ENCODE measurements at places on chromosomes 11 and 22.
A peak's percentile ranks its signal among the peaks of the same experiment; 100 is the strongest.

DNA sequence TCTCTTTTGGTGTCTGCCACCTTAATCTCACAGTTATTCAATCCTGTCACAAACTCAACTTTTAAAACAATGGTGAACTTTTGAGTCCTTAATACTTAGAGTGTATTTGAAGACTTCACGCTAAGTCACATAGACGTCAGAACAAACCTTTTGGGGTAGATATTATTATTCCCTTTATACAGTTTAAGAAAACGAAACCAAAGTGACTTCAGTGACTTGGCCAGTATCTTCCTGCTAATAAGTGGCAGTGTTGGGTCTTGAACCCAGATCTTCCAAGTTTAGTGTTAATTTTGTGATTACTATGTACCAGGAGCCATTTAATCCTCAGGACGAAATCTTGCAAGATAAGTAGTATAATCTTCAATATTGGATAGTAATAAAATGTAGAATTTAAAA lies 691 bp downstream of the CEP295 start:
- no peak for DNase-seq

DNA sequence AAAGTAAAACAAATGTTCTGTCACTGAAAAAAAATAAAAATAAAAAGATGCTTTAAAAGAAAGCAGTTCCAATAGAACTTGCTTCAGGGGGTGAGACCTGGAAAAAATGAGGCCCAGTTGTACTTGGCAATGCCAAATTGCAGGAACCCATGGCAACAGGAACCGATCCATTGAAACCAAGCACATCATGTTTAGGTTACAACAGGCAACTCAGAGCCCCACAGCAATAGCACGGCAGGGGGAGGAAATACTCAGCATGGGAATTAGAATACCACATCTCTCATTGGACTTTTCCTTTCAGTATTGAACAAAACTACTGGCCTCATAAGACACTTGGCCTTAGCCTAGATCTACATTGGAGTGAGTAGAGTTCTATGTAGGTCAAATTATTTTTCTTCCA lies 84.3 kb downstream of the MSANTD4 start:
- no peak for DNase-seq

DNA sequence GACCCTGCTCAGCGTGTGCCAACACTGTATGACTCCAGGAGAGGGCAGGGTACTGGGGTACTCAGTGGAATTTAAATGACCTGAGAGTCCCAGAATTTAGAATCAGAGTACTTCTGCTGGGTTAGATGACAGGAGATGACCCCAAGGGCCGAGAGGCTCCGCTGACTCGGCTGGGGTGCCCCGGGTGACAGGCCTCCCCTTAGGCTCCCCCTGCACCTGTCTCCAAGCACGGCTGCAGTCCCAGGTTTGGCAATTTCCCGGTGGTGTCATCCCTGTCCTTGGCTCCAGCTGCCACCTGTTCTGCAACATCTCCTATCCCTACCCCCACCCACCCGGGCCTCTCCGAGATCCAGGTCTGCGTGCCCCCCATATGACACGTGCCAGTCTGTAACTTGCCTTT lies 1.3 kb downstream of the ACTN3 start:
- no peak for DNase-seq

DNA sequence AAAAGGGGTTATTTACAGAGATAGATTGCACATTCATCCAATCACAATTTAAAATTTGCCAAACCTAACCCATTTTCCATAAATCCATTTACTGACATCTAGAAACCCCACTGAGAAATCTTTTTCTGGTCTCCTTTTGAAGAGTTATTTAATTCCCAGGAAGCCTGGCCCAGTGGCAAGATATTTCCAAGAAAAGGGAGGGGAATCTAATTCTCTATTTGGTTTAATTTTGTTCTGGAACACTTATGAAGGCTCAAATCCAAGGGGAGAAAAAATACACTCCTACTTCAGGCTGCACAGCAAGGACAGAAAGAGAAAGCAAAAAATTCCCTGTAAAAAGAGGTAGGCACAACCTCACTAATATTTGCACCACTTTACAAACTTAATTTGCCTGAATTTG lies 88.2 kb upstream of the LDLRAD3 start:
- DNase-seq = no peak

DNA sequence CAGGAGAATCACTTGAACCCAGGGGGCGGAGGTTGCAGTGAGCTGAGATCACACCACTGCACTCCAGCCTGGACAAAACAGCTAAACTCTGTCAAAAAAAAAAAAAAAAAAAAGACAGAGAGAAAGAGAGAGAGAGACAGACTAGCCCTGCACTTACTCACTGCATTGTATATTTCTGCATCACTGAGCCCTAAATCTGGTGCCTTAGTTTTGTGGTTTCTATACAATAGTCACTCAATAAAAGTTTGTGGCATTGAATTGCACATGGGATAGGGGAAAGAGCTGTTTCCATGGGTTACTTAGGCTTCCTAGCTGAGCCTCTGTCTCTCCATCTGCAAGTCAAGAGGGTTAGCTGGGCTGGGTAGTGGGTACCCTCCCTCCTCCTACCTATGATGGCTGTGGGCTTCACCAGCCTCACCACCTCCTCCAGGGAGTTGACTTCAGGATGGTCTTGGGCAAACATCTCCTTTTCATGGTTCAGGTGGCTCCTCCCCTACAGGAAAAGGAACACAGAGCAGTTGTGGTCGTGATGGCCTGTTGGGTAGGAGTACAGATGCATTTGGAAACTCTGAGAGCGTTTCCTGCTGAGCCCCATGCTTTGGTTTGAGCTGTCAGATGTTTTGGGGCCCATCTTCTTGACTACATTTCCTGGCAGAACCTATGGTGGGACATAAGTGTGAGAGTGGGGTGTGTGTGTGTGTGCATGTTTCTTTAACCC lies 73.2 kb downstream of the CCDC81 start:
- DNase-seq = no peak

DNA sequence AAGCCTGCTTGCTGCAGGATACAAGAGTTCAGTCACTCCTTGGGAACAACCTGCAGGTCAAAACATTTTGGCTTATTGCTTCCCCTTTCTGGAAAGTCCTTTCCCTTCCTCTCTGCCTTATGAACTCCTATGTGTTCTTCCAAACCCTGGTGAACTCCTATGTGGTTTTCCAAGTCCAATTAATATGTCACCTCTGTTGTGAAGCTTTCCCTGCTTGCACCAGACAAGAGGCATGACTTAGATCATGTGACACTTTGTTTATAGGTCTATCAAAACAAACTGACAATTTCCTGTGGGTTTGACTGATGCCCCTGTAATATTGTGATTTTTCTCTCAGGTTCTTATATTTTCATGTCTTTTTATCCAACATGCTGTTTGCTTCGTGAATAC lies 64.2 kb downstream of the ENDOD1 start:
- no peak for DNase-seq

GRCh38 chr11:121665206-121665838 lies 212.6 kb upstream of the SORL1-AS1 start:
- DNase-seq = no peak

DNA sequence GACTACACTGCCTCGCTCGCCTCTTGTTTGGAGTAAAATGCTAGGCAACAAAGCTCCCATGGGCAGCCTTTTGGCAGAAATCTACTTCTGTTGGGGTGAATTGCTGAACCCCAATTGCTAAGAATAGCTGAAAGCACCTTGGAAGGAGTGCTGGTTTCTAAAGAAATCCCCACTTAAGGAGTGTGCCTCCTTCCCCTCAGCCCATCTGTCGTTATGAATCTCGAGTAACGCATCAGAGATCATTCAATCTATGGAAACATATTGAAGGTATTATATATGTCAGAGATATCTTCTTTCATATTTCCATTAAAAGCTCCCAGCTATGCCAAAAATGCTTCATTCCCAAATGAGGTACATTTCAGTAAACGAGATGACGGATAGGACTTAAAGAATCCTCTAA lies 229.6 kb upstream of the BLID start:
- no peak for DNase-seq

DNA sequence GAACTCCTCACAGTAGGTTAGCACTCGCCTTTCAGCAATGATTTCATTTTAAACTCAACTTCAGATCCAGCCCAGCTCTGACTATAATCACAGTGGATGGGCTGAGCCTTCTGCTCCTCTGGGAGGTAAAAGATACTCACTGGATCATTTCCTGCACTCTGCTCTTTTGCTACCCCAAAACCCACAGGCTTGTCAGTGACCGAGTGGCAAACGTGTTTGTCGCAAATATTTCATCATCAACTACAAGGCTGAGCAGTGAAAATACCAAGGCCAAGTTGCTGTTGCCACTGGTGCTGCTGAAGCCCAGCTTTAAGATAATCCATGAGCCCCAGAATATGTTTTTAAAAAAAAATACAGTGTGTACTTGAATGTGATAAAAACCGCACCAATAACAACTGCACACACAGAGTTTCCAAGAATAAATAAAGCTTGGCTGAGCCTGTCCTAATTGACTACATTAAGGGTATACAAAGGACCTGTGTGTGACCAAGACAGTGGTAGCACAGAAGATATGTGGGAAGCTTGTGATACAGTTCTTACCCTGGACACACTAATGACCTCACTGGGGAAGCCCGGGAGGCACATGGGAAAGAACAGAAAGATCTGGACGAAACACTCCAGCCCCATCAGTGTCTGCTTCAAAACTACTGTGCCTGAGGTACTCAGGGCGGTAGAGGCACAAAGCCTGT lies 41.3 kb downstream of the ABTB2 start:
- DNase-seq = no peak

GRCh38 chr11:113072237-113072858 lies 111.1 kb downstream of the NCAM1 start:
- no peak for DNase-seq

GRCh38 chr11:17986007-17986710 lies 26.7 kb downstream of the SERGEF start:
- peak; percentile 90 for DNase-seq

GRCh38 chr11:122158171-122158570 lies 42.2 kb upstream of the BLID start:
- no peak for DNase-seq

DNA sequence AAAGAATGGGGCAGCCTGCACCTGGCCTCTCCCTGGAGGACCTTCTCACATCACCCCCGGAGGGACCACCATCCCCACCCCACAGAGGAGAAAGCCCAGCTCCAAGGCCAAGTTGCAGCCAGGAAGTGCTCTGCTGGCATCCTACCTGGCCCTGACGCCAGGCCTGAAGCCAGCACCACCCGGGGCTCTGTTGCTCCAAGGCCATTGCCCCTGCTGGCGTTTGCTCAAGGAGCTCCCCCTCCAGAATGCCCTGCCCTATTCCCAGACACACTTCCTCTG lies 10.2 kb downstream of the RTN4R start:
- DNase-seq = no peak

GRCh38 chr11:19499999-19500398 lies 212.6 kb upstream of the NAV2 start:
- DNase-seq = peak; percentile 75

GRCh38 chr11:41289408-41289807 lies 170.0 kb downstream of the LRRC4C start:
- no peak for DNase-seq

DNA sequence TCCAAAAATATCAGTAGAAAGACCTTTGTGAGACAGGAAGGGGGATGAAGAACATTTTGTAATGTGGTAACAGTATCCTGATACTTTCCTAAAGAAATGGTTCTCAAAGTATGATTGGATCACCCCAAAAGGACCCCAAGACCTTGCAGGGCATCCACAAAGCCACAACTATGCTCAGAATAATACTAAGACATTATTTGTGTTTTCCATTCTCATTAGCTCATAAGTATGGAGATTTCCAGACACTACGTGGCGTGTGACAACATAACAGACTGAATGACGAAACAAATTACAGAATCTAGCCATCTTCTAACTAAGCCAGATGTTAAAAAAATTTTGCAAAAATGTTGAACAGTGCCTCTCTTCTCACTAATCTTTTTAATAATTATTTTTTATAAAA lies 24.9 kb downstream of the CHEK2 start:
- no peak for DNase-seq

DNA sequence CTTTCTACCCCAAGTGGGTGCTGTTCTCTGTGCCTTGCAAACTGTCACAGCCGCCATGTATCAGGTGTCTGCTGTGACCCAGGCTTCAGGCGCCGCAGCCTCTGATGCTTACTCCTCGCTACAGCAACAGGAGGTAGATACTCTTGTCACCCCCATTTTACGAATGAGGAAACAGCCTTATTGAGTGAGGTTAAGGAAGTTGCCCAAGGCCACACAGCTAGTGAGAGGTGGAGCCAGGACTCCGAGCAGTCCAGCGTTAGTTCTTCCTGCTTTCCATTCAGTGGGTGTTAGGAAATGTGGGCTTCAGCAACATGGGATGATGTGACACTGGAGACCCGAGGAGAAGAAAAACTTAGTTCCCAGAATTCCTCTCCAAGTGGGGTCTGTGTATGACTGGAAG lies 14.3 kb downstream of the RNF215 start:
- no peak for DNase-seq

DNA sequence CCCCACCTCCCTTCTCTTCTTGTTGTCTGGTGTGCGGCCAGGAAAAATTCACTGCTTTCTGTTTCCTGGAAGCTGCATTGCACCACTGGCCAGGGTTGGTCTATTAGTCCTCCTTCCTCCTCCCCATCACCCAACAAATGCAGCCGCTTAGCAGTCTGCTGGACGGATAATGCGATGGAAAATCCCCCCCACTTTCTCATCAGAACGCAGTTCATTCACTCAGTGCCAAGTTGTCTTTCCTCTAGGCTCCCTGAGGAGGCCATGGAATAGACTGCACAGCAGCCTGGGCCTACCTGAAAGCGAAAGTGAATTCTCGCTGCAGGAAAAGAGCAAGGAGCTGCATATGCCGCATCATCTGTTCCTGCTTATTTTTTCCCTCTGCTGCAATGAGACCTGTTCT lies 513.6 kb downstream of the METTL15 start:
- peak; percentile 72 for DNase-seq

GRCh38 chr11:1087279-1087960 lies 12.7 kb downstream of the MUC2 start:
- DNase-seq = no peak

DNA sequence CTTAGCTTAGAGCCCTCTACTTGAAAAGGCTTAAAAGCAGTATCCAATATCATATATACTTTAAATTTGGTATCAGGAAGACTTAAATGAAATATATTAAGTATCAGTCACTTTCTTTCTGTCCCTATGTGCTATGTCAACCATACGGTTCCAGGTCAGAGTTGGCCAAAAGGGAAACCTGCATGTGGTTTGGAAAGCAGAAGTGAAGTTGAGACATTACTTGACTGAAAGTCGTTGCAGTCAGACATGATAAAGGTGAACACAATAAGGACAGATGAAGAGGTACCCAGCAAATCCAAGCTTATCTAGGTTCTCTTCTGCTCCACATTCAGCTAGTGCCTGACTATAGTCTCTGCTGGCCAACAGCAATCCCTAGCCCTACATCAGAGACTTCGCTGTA lies 336.8 kb downstream of the KCNA4 start:
- DNase-seq = no peak

DNA sequence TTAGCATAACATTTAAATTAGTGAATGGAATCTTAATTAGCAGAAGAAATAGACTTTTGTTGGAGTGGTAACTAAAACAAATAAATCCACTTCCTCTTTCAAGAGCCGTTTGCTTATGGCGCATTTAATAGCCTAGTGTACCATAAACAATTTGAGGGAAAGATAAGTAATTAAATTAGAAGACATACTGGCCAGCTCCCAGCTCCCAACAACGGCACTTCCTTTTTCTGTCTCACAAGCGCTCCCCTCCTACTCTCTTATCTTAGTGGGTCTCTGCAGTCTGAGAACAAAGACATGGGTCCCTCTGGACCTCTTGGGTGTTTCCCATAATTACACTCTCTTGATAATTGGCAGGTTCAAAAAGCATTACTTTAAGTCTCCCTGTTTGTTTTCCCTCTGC lies 146.0 kb downstream of the OPCML start:
- DNase-seq = no peak

Measured in AG20443 (cell line).